ENCODE measurements at places on chromosomes 3 and 15. TPM values are rescaled to one million over a fixed set of nuclear protein-coding genes. Genes with fewer than 3 reads are reported as not detected.

The KIF15 gene
- 0.53 TPM for total RNA-seq

The ILDR1 gene
- not detected for total RNA-seq

The KPNA1 gene
- 68.7 TPM for total RNA-seq

The MEGF11 gene
- total RNA-seq = 6.8 TPM

The CCR4 gene
- total RNA-seq = 0.27 TPM

The BTLA gene
- 0.45 TPM for total RNA-seq

The ULK4 gene
- 13.3 TPM for total RNA-seq

The SLC28A1 gene
- total RNA-seq = 0.45 TPM

DNA sequence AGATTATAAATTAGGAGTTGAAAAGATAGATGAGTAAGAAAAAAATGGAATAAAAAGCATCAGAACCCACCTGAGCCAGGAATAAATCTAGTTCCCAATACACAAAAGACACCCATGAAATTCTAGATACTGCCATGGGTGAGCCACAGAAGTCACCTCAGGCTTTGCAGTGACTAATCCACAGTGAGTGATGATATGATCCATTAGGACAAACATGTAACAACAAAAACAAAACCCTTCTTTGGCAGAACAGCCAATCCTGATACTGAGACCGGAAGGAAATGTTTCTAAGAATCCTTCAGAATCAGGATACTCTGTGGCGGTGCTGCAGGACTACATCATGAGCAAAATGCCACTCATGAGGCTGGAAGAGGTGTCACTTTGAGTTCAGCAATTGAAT, 15.0 kb upstream of the MINDY4B start:
- DNase-seq = no peak

- DNase-seq = no peak
These were observed 1.1 kb upstream of the GPR15 start for GRCh38 chr3:98530676-98531075.

GRCh38 chr15:67207555-67208207, 46.8 kb downstream of the AAGAB start:
- no peak for DNase-seq

DNA sequence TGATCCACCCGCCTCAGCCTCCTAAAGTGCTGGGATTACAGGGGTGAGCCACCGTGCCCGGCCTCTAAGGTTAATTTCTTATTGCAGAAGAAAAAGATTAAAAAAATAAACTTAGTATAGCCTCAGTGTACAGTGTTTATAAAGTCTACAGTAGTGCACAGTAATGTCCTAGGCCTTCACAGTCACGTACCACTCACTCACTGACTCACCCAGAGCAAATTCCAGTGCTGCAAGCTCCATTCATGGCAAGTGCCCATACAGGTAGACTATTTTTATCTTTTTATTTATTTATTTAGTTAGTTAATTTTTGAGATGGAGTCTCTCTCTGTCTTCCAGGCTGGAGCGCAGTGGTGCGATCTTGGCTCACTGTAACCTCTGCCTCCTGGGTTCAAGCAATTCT, 3.2 kb upstream of the FLNB start:
- no peak for DNase-seq

DNA sequence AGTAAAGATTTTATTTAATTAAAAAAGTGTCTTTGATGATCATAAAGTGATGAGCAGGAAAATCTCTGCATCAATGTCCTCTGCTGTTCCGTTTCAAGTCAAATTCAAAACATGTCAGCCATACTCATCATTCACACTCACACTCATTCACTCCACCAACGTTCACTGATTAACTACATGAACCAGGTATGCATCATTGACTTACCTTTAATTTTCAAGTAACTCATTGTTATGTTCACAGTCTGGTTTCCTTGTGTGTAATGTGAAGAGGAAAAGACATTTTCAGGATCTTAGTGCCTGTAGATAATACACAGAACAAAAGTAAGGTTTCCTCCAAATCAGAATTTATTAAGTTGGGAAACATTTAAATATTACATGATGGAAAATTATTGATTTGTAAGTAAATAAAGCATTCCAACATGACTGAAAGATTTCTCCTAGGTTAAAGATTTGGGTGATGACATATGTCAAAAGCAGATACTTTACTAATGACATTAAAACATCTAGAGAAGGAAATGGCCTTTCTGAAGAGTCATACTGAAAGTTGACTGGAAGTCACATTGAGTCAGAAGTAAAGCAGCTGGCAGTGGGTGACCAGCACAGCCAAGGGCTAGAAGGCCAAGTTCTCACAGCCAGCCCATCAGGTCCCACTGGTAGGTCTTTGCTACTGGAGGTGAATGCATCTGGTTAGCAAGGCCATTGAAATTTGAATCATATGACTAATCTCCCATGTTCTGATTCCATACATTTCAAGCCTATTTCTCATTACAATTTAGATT, 251.9 kb downstream of the CDIN1 start:
- no peak for DNase-seq

GRCh38 chr3:123050666-123051065, 16.2 kb upstream of the PDIA5 start:
- no peak for DNase-seq

DNA sequence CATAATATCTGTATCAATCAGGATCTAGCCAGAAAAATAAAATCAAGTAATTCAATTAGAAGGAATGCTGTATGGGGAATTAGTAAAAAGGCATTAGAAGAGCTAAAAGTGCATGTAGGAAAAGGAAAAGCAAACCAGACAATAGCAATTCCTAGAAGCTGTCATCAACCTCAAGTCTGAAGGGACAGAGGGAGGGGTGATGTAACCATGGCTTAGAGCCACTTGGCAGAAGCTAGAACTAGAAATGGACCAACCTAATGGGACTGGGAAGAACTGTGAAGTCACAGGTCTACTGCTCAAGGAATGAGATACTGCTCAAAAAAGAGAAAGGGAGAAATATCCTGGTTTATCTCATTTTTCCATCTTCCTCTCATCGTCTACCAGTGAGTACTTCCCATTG, 590.7 kb upstream of the SGO1 start:
- no peak for DNase-seq

DNA sequence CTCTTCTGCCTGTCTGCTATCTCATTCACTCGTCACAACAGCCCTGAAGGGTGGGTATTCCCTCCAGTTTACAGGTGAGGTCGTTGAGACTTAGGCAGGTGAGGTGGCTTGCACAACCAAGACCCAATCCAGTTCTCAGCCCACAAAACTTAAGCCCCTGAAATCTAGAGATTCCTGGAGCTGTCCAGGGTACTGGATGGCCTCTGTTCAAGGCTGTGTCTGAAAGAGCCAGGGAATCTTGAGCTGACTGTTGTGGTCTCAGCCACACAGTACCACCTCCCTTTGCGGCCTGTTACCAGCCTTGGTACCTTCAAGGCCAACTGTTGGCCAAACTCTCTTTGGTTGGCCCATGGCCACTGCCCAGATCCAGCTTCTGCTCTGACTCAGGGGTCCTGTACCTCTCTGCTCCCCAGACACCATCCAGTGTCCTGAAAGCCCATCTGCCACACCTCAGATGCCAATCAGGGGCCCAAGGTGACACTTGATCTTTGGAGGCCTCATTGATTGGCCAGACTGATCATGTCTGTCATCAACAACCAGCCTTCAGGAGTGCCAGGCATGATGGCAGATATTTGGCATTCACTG, 10.9 kb upstream of the FAM107A start:
- DNase-seq = no peak

GRCh38 chr3:53677413-53677812, 168.8 kb downstream of the CHDH start:
- DNase-seq = no peak

DNA sequence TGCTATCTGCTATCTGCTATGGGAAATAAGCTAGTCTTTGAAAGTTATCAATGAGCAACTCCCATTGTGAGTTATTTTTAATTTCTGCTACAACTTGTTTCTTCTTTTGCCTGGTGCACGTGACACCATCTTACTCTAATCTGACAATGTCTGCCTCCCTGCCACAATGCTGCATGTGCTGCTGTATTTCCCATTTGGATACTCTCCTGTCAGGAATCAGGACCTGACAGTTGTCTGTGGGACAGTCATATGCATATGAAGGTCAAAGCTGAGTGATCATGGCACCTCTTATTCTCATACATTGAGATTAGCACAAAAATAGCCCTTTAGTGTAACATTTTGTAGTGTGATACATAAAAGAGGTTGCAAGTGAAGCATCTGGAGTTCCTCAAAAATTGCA, 45.8 kb downstream of the HMG20A start:
- DNase-seq = no peak

DNA sequence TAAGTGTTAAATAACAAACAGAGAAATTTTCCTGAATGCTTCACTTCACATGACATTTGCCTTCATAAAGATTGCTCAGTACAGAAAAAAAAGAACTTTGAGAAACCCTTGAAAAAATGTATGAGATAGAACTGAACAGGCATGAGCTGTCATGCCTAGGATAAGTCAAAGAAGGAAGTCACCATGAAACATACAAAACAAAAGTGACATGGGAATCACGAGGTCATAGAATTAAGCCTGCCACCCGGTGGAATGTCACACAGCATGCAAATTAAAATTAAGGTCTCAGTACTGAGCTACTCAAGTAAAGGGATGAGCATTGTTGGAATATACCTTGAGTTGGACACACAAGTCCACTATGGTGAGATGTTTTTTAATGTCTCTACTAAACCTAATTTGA, 652.5 kb upstream of the NECTIN3 start:
- no peak for DNase-seq

- no peak for DNase-seq
These were observed 678 bp upstream of the TFG start for GRCh38 chr3:100708644-100708988.

DNA sequence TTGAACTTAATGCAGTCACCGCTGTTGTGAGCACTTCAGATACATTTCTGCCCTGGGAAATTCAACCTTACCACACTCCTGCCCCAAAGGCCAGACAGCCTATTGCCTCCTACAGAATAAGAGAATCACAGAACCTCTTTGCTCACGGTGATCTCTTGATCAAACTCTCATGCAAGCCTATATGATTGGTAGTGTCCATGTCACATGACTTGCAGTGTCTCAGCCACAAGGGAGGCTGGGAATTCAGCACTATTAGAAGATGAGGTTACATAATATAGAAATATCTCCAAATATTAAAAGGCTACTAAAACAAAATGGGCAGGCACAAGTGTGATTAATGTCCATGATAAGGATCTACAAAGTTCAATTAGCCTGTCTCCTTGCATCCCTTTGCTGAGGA, 3.8 kb upstream of the PCOLCE2 start:
- DNase-seq = no peak

- no peak for DNase-seq
These were observed 1.2 kb downstream of the BRPF1 start for GRCh38 chr3:9732740-9733115.

- no peak for DNase-seq
These were observed 390.2 kb upstream of the SGO1 start for GRCh38 chr3:20576228-20576627.

- no peak for DNase-seq
These were observed 22.7 kb upstream of the CHRNB4 start for GRCh38 chr15:78663703-78664102.

DNA sequence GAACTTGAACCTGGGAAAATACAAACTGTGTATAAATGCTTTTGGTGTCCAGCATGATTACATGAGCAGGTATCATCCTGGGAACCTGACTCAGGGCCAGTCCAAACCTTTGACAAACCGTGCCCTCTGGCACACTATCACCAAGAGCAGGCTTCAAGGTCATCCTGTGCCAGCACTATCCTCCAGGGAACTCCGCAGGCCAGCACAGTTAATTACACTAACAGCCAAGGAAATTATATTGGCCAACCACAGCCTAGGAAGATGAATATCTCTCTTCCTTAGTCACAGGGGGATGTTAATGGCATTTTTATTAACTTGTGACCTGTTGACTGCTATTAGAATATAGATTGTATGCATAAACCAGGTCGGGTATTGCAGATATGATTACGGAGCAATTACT, 262.0 kb downstream of the TUSC7 start:
- no peak for DNase-seq

GRCh38 chr3:102299125-102299877, 135.5 kb upstream of the ZPLD1 start:
- no peak for DNase-seq

- no peak for DNase-seq
These were observed 688 bp downstream of the XPC start for GRCh38 chr3:14177580-14178246.

DNA sequence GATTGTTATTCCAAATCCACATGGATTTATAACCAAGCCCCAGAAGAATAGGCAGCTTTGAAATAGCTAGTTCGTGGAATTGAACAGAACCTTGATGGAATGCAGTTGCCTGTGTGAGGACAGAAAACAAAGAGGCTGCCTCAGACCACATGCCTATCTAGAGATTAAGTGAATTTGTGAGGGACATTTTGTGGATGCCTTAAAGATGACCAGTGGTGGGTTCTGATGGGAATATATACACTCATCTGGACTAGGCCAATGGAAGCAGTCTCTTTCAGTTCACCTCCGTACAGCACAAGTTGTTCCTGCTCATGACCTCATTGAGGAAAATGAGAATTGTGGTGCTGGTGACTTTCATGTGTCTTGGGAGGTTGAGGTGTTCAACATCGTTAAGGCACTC, 63.2 kb upstream of the PYDC2 start:
- DNase-seq = no peak

- DNase-seq = no peak
These were observed 984 bp downstream of the RNU6-1 start for GRCh38 chr15:67838789-67839332.

DNA sequence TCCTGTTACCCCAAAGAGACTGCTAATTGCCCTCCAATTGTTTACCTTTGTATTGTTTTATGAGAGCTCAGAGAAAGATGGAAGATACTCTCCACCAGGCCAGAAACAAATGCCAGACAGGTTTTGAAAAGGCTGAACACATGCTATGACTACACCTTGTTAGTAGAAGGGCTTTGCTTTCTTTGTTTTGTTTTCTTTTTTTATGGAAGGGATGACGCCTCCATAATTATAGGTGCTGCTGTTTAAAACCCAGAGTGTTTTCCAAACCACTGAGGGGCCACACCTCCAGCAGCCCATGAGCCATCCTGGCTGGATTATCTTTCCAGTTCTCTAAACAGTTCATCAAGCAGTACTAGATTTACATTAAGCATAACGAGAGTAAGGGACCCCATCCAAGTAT, 5.6 kb upstream of the FOXP1 start:
- DNase-seq = no peak

- no peak for DNase-seq
These were observed 68.0 kb downstream of the CNTN3 start for GRCh38 chr3:74546426-74546825.

GRCh38 chr3:25854214-25854613, 64.3 kb downstream of the OXSM start:
- DNase-seq = no peak

DNA sequence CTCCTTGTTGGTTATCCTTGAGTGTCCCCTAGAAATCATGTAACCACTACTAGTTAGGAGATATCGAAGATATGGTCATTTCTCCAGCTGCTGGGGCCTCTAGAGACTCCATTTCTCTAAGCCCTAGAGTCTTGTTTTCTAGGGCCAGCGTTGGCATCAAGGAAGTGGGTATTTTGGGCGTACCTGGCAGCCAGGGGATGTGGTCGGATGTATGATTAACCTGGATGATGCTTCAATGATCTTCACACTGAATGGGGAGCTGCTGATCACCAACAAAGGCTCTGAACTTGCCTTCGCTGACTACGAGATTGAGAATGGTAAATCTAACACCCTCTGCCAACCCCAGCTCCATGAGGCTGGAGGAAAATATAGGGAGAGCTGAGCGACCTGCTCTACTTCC, 325.5 kb downstream of the RYR3 start:
- DNase-seq = no peak

- DNase-seq = no peak
These were observed 25.6 kb downstream of the COL8A1 start for GRCh38 chr3:99663977-99664376.

GRCh38 chr3:79246875-79247724, 520.7 kb downstream of the ROBO1 start:
- DNase-seq = no peak

GRCh38 chr3:5198986-5199731, 11.7 kb downstream of the EDEM1 start:
- no peak for DNase-seq

All from sciatic nerve (tissue), 2 donors.